ENCODE measurements at places on chromosomes 3 and 15.

DNA sequence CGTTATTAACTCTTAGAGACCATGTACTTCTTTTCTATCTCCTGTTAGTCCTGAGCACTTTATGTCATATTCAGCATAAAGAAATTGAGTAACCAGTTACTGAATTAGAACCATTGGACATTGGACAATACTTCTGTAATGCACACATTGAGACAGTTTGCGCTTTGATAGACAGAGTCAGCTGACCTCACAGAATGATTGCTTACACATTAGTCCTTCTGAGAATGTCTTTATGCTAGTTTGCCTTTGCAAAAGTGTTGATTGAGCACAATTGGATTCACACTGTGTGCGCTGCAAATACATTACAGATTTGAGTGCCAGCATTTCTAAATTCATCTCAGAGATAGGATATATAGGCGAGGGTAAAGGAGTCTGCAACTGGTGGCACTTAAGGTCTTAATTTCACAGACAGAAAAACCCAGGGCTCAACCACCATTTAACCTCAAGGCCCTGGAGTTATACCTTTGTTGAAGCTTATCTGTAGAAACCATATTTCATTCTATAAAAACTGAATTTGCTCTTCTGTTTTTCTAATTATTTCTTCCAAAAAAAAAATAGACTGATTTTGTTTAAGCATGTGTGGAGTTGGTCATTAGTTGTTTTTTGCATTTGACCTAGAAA is 3.8 kb downstream of the SERPINI1 start:
- ATAC-seq, result no peak

GRCh38 chr15:38228618-38229017 is 24.0 kb upstream of the SPRED1 start:
- ATAC-seq, result no peak

DNA sequence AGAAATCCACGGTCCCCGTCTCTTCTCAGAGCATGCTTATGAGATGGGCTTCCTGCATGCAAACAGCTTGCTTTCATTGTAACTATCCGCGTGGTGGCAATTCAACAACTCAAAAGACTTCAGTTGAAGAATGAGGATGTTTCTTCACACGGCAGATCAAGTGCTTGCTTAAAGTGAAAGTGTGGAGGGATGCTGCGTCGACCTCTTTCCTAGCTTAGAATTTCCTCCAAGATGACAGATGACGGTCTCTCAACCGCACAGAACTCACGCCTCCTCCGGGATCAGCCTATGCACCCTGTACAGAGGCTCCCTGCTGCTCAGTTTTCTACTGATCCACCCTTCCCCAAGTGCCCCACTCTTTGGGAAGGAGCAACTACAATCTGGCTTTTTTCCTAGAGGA is 47.8 kb downstream of the PCSK6 start:
- ATAC-seq, result no peak

- ATAC-seq, result peak; percentile 64
Measured at GRCh38 chr3:54188176-54188791, 65.9 kb downstream of the CACNA2D3 start.

DNA sequence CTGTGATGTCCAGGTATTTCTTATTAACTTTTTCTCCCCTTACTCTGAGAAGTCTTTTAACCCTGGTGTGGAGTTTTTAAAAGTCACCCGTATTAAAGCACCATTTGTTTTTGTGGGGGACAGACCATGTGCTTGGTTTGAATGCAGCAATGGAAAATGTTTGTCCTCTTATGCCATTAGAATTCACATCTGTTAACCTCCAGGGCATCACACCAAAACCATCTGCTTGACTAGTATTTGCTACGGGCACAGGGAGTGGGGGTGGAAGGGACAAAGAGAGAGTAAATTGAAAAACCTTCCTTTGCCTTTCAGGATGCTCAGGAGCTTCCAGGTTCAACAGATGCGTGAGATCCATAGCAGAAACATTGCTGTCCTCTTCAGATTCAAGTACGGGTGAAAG is 61.4 kb upstream of the GOLGA8B start:
- no peak for ATAC-seq

DNA sequence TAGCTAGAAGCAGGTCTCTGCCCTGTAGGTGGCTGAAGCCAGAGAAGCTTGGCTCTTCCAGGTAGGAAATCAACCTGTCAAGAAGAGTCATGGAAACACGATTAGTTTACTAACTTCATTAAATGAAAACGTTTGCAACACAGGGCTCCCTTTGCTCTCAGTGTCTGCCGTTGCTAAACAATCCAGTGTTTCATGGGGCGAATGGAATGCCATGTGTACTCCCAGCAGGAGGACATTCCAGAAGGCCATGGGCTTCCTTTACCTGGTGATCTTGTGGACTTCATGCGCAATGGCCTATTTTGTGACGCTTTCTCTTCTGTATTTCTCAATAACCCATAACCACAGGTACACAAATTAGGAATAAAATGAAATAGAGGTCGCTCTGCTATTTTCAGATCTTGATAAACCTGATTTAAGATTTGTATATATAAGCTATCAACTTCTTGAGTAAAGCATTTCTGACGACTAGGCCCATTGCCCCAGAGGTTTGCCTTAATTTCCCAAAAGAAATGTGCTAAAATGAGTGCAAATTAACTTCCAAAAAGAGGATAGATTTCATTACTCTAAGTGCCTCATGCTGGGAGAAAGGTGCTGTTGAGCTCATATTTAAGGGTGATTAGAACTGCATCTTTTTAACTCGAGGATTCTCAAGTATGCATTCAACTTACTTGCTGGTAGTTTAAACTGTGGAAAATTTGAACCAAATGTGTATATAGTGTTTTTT is 171.0 kb downstream of the EPHA3 start:
- no peak for ATAC-seq

- no peak for ATAC-seq
Measured at GRCh38 chr3:78725703-78726246, 1042.0 kb downstream of the ROBO1 start.

- no peak for ATAC-seq
Measured at GRCh38 chr3:177681852-177682251, 484.6 kb upstream of the TBL1XR1 start.

DNA sequence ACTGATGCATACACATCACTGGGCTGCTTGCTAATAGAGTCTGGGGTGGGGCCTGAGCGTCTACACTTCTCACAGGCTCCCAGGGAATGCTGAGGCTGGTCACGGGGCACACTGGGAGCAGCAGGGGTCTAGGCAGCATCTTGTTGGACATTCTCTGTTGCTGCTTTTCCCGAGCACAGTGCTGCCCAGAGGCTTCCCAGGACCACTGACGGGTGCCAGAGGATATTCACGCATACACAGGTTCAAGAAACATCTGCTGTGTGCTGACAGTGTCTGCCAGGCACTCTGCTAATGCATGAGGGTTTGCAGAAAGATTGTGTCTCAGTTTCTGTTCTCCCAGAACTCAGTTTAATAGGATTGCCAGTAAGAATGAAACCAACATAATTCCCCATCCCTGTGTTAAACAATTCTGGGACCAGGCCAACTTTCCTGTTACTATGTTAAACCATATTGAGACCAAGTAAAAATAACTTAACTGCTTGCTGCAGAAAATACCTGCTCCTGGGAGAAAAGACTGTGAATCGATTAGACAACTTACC is 23.9 kb upstream of the BCL2L10 start:
- no peak for ATAC-seq

DNA sequence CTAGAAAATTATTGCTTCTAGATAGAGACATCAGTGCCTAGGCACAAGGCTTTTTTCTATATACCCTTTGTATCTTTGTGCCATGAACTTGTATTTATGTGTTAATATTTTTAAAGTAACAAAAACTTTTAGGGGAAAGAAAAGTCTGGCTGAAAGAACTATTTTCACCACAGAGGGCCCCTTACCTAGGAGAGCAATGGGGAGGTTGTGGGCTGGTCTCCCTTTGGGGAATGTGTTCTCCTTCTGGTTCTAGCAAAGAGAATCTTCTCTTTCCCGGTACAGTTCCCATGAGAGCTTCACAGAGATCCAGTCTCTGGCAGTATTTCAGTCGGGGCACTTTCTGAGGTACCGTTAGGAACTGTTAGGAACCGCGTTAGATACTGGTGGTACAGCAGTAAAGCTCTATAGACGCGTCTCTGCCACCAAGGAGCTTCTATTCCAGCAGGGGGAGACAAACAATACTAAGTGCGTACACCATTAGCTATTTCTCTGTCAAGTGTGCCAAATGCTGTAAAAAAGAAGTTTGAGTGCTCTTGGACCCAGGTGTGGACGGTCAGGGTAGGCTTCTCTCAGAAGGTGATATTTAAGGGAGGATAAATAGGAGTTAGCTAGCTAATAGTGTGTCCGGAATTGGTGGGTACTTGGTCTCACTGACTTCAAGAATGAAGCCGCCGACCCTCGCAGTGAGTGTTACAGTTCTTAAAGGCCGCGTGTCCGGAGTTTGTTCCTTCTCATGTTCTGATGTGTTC is 4.6 kb upstream of the EPB42 start:
- ATAC-seq, result peak; percentile 86

DNA sequence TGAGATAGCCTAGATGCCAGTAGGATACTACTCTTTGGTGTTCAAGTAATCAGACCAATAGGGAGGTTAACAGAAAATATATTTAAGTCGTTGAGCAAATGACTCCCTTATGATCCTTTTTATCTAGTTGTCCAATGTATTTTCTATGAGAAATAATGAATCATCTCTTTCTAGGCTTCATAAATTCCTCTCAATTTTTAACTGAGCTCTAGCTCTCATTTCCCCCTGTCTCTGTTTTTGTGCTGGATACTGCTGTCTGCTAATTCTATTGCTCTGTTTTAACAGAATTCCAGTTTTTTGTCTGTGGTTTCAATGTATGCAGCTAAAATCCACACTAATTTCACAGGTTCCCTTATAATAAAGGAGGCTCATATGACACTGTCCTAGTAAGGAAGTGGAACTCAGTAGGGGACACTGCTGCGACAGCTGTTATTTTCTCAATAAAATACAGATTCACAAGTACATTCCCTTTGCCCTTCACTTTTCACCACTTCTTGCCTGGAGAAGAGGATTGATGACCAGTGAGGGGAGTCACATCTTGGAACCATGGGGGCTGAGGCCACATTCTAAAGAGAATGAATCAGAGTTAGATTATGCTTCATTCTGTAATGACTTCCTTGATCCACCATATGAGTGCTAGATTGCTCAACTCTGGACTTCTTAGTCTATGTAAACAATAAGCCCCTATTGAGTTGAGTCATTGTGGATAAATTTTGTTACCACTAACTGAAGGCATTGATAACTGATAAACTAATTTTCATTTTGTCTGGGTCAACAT is 558.7 kb upstream of the KCNMB2 start:
- no peak for ATAC-seq

All from esophagus mucosa (tissue), 1 donor.